ENCODE measurements at places on chromosomes 3 and 15.

GRCh38 chr3:13689373-13690260 is 140.7 kb downstream of the FBLN2 start:
- no peak for DNase-seq
- H3K27ac ChIP-seq: no peak overlapping the region
- H3K36me3 ChIP-seq: no peaks in the 10 kb centered on the region
- H3K4me3 ChIP-seq: no peak overlapping the region
- peaks cover 46% of the 10 kb centered on the region for H3K27me3 ChIP-seq
- no peaks in the 10 kb centered on the region for H3K4me1 ChIP-seq

- H3K27ac ChIP-seq: no peak overlapping the region
- no peaks in the 10 kb centered on the region for H3K4me1 ChIP-seq
- H3K27me3 ChIP-seq: peaks cover 16% of the 10 kb centered on the region
- DNase-seq: no peak
- no peaks in the 10 kb centered on the region for H3K36me3 ChIP-seq
Measured at GRCh38 chr15:59410391-59410896, 27.5 kb upstream of the FAM81A start.

DNA sequence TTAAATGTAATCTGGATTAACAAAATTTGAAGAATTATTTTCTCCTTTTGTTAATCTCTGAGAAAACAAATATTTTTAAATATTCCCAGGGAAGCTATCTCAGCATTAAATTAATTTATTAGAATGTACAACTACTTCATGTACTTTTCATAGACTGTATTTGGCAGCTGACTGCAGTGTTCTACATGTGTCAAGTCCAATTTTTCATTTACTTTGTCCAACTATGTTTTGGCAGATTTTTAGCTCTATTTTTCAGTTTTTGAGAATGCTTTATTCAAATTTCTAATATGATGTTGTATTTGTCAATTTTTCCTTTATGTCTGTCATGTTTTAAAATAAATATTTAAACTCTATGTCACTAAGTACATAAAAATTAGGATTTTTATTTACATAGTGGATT is 925.1 kb downstream of the OTOL1 start:
- no peaks in the 10 kb centered on the region for H3K27me3 ChIP-seq
- H3K4me3 ChIP-seq: no peak overlapping the region
- no peak overlapping the region for H3K27ac ChIP-seq
- no peaks in the 10 kb centered on the region for H3K36me3 ChIP-seq
- no peaks in the 10 kb centered on the region for H3K4me1 ChIP-seq

- H3K27me3 ChIP-seq: peaks cover 11% of the 10 kb centered on the region
- no peaks in the 10 kb centered on the region for H3K36me3 ChIP-seq
- H3K4me3 ChIP-seq: no peak overlapping the region
- no peaks in the 10 kb centered on the region for H3K4me1 ChIP-seq
- no peak for DNase-seq
Measured at GRCh38 chr3:186896006-186896405, 34.3 kb upstream of the ST6GAL1 start.

DNA sequence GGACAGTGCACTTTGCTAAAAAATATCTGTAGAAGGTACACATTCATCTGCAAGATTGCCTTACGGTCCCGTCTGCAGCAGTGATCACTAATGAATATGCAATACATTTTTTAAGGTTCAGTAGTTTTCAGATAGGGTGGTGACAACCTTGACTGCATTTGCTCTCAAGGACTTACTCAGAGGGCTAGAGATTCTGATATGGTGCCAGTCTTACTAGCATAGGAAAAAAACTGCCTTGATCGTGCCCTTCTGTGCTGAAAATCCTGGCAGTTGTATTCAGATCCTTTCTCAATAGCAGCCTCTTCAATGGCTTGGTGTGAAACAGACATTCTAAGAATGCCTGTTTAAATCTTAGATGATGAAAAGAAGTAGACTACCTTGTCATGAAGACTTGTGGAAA is 411.9 kb upstream of the CCDC54 start:
- DNase-seq: no peak
- no peak overlapping the region for H3K4me3 ChIP-seq
- H3K4me1 ChIP-seq: peaks cover 14% of the 10 kb centered on the region
- no peak overlapping the region for H3K27ac ChIP-seq
- no peaks in the 10 kb centered on the region for H3K27me3 ChIP-seq
- H3K36me3 ChIP-seq: no peaks in the 10 kb centered on the region

DNA sequence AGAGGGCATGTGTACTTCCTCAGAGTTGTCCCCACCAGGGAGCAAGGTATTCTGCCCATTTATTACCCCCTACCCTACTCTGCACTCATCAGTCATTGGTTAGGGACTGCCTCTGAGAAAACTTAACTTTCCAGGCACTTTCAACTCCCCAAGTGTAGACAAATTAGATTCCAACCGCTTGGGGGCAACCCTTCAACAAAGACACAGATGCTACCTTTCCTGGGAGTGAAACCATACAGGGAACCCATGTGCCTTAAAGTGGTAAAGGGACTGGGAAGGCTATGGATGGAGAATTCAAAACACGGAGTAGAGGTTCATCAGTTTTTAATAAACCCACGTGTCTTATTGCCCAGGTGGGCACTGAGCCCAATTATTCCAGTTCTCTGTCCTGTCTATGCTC is 19.4 kb upstream of the UBE2E2 start:
- H3K27ac ChIP-seq: no peak overlapping the region
- peak; percentile 52 for DNase-seq
- no peaks in the 10 kb centered on the region for H3K36me3 ChIP-seq
- H3K4me1 ChIP-seq: peaks cover 4% of the 10 kb centered on the region

GRCh38 chr3:58266577-58266976 is 29.0 kb downstream of the ABHD6 start:
- H3K4me1 ChIP-seq: no peaks in the 10 kb centered on the region
- H3K36me3 ChIP-seq: peaks cover 4% of the 10 kb centered on the region
- H3K4me3 ChIP-seq: no peak overlapping the region
- H3K27ac ChIP-seq: no peak overlapping the region
- 0 out of 2 replicates have a peak, but pooled peaks cover 1% of the 10 kb centered on the region for H3K27me3 ChIP-seq

DNA sequence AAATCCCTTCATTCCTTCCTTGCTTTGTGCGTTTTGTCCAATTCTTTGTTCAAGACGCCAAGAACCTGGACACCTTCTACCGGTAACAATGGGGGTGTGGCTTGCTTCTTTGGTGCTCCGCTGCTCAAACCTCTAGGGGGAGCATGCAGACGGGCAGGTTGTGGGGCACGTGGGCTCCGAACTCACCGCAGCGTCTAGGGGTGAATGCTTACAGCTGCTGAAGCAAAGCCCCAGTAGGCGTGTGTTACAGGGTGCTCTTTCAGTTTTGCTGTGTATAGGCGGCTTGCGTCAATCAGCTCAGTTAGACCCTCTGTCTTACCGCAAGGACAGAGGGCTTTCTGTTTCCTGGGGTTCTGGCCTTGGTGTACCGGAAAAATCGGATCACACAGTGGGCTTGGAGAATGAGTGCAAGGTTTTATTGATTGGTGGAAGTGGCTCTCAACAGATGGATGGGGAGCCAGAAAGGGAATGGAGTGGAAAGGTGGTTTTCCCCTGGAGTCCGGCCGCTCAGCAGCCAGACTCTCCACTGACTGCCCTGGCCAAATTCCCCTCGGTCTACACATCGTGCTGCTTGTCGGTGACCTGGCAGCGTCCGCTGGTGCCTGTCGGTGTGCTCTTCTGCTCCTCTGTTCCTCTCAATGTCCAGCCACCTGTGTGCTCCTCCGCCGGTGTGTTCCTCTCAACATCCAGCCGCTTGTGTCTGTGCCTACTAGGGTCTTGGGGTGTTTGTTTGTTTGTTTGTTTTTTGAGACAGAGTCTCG is 1.2 kb upstream of the LRRC34 start:
- H3K27ac ChIP-seq: peak overlapping the region; percentile 82
- peaks cover 13% of the 10 kb centered on the region for H3K36me3 ChIP-seq
- peaks cover 42% of the 10 kb centered on the region for H3K4me1 ChIP-seq
- peak overlapping the region; percentile 87 for H3K4me3 ChIP-seq
- no peak for DNase-seq

DNA sequence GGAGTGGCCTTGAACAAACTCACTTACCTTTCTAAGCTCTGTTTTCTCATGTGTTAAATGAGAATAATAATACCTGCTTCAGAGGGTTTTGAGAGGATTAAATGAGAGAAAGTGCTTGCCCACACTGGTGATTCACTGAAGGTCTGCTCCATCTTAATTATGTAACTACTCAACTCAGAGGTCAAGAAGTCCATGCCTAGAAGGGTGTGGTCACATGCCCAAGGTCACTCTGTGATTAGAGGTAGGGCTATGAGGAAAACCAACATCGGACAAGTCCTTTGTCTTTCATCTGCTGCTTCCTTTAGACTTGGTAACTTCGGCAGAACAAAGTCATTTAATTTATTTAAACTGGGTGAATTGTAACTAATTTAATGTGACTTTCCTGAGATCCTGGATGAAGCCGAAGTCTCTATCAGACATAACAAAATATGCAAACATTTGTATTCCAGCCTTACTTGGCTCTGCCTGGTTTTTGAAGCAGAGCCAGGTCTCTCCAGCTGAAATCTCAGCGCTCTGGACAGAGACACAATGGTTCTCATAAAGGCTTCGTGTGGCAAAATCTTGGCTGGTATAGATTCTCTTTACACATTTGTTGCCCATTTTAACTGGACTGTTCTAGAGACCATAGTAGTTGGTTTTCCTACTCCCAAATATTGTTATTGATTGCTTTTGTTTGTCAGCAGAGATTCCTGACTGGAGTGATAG is 3.0 kb downstream of the CHRNA7 start:
- H3K27ac ChIP-seq: no peak overlapping the region
- DNase-seq: no peak
- H3K36me3 ChIP-seq: no peaks in the 10 kb centered on the region

DNA sequence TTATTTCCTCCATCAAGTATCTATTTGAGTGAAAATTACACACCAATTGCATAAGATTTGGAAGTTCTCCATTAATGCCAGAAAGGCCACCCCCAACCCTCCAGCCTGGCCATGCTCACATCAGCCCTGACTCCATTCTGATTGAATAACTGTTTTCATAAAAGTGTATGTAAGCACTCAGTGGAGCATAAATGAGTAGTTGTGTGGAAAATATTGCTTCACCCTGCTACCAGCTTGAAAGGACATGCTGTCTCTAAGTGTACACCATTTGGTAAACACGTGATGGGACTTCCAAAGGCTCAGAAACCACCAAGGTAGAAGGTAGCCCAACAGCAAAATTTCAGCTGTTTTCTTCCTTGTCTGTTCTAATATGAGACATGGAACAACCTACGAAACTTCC is 393.8 kb downstream of the ZNF385D start:
- DNase-seq: no peak
- H3K4me3 ChIP-seq: no peak overlapping the region
- H3K27me3 ChIP-seq: no peaks in the 10 kb centered on the region
- H3K36me3 ChIP-seq: peaks cover 21% of the 10 kb centered on the region
- peaks cover 29% of the 10 kb centered on the region for H3K4me1 ChIP-seq

DNA sequence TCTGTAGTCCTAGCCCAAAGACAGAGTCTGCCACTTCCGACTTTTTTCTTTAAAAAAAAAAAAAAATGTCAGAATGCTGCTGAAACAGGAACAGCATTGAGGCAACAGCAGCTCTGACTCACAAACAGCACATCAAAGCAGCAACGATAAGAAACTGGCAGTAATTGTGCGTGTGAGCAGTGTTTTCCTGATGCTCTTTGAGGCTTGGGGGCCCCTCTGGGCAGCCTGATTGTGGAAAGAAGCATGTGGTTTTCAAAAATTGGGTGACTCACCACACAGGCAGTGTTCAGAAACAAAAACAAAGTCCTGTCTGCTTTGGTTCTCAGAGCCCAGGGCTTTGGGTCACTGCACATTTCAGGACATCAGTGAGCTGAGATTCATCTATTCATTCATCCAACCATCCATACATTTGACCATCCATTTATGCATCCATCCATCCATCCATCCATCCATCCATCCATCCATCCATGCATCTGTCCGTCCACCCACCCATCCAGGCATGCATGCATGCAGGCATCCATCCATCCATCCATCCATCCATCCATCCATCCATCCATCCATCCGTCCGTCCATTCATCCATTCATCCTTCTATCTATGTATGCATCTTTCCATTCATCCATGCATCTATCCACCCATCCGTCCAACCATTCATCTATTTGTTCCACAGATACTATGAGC is 308.4 kb downstream of the RPLP1 start:
- H3K36me3 ChIP-seq: 0 out of 2 replicates have a peak, but pooled peaks cover 4% of the 10 kb centered on the region
- DNase-seq: peak; percentile 98
- H3K4me1 ChIP-seq: peaks cover 53% of the 10 kb centered on the region
- H3K27ac ChIP-seq: peak overlapping the region; percentile 73
- H3K4me3 ChIP-seq: peak overlapping the region; percentile 9
- peaks cover 6% of the 10 kb centered on the region for H3K27me3 ChIP-seq

DNA sequence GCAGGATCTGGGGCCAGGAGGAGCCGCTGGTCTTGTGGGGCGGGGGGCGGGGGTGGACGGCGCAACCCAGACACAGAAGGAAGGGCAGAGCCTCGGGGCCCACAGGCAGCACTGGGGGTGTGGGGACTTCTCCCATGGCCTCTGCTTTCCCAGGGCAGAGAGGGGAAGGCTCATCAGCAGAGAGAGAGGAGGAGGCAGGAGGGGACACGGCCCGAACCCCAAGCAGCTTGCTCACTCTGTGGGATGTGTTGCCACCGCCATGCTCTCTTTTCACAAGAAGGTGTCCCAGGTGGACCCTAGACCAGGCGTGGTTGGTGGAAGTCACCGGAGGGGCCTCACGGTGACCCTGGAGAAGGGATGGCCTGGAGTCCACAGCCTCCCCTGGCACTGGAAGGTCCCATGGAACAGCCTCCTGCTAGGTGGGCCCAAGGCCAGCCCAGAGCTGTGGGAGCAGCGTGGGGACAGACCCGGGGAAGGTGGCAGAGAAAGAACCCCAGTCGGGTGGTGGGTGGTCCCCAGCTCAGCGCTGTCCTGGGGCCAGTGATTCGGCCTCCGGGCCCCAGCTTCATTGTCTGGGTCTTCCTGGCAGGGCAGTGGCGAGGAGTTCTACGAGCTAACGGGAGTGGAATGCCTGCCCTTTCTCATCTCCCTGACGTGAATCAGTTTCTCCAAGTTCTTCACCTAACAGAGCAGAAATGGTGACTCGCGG is 46.8 kb upstream of the PCSK6 start:
- no peaks in the 10 kb centered on the region for H3K36me3 ChIP-seq
- DNase-seq: no peak
- H3K4me3 ChIP-seq: no peak overlapping the region

DNA sequence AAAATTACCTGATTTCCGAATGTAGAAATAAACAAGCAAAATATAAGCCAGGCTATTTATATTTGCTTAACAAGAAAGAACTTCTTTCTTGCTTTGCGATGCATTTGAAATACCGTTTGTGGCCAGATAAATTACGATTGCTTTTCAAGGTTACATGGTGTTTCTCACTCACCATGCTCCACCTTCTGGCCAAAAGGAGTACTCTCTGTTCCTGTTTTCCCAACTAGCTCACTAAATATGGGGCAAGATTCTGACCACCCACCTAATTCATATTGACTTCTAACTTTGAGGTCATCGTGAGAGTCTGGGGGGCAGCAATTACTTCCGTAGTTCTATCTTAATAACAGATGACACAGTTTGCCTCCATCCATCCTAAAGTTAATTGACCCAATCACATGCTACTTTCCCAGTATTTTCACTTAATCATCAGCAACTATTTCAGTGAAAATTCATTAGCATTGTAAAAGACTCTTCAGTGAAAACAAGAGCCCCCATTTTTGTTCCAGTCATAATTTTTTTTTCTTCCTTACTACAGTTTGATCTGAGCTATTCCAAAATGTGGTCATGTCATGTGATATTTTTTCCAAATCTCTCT is 25.9 kb downstream of the ACP3 start:
- no peak overlapping the region for H3K4me3 ChIP-seq
- H3K27ac ChIP-seq: no peak overlapping the region
- peaks cover 22% of the 10 kb centered on the region for H3K4me1 ChIP-seq
- peak; percentile 52 for DNase-seq
- H3K27me3 ChIP-seq: peaks cover 11% of the 10 kb centered on the region
- no peaks in the 10 kb centered on the region for H3K36me3 ChIP-seq

- DNase-seq: peak; percentile 52
- no peaks in the 10 kb centered on the region for H3K27me3 ChIP-seq
- H3K27ac ChIP-seq: peak overlapping the region; percentile 41
- H3K4me3 ChIP-seq: peak overlapping the region; percentile 7
- H3K36me3 ChIP-seq: peaks cover 14% of the 10 kb centered on the region
Measured at GRCh38 chr3:64179860-64180259, 45.4 kb downstream of the PRICKLE2 start.

All from HFFc6 (cell line).